ENCODE measurements at places on chromosomes 6 and 20.

- no peak for DNase-seq
Observed at GRCh38 chr6:104558746-104559145, 301.0 kb downstream of the HACE1 start.

DNA sequence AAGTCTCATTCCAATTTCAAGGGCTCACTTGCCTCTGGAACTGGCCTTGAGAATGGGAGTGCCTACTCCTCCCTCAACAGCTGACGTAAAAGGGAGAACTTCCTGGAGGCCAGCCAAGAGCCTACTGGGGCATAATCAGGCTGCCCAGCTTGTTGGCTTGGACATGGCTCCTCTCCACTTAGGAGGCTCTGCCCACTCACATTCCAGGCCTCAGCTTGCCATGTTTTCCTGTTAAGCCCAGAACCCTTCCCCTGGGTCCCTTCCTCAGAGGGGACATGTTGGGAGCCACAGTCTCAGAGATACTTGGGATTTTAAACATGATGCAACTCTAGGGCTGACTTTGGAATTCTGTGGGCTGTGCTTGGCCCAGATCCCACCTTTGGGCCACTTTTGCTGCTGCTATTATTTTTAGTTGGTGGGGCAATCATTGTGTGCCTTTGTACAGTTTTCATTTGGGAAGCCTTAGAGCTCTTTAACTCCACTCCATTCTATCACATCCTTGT, 31.5 kb upstream of the ADTRP start:
- DNase-seq: peak; percentile 32

GRCh38 chr6:37889051-37889450, 69.5 kb downstream of the ZFAND3 start:
- DNase-seq: no peak

GRCh38 chr6:55643861-55644260, 64.9 kb upstream of the HMGCLL1 start:
- no peak for DNase-seq

DNA sequence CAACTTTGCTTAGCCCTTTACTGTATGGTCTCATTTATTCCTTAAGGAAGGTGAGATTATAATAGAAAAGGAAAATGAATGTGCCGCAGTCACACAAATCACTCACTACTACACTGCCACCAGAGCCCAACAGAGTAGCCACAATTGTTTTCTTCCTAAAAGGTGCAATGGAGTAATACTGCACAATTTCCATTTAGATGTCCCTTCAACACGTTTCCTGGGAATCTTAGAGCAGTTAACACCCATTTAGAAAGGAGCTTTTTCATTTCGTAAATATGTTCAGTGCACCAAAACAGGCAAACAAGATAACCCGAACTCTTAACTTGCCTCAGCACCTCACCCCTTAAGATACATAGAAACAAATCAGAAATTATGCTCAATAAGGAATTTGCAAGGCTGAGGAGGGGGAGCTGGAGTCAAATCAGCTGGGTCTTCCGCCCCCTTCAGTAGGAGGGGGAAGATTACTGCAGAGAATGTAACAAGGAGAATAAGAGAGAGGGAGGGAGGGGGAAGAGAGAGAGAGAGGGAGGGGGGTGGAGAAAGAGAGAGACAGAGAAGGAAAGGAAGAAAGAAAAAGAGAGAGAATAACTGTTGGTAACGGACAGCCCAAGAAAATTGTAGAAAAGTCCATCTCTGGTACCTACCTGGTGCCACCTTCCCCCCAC, 155.5 kb downstream of the BCAS1 start:
- no peak for DNase-seq

DNA sequence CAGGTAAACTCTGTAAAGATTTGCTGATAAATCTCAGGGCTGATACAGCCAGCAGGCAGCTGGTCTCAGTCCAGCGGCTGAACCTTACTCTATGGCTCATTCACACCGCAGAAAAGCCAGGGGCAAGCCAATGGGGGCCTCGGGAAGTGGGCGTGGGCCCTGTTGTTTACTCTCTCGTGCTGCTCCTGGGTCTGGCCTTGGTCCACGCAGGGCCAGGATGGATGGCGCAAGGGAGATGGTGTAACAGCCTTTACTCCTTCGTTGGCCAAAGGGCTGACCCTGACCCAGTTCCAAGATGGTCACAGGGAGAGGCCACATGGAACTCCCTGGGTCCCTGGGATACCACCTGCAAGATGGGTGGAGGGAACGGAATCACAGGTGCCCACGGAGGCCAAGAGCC, 16.2 kb downstream of the KCNK17 start:
- DNase-seq: no peak

- DNase-seq: no peak
Observed at GRCh38 chr6:143595251-143596036, 82.3 kb upstream of the PHACTR2 start.

GRCh38 chr6:70952608-70953165, 4.2 kb downstream of the B3GAT2 start:
- DNase-seq: no peak

GRCh38 chr6:16817594-16817993, 56.3 kb upstream of the ATXN1 start:
- no peak for DNase-seq

- no peak for DNase-seq
Observed at GRCh38 chr6:23510778-23511510, 615.1 kb upstream of the NRSN1 start.

All from HFF-Myc (cell line).